ENCODE measurements at places on chromosomes 5 and 9.

- DNase-seq = no peak
These were observed 100.4 kb downstream of the OSTF1 start for GRCh38 chr9:75188756-75189155.

- no peak for DNase-seq
These were observed 60.0 kb upstream of the KLF9 start for GRCh38 chr9:70474413-70474812.

- DNase-seq = peak; percentile 77
These were observed 4.4 kb downstream of the SLC25A25 start for GRCh38 chr9:128072144-128073021.

GRCh38 chr9:27437652-27438373 is 86.3 kb upstream of the IFNK start:
- DNase-seq = no peak

DNA sequence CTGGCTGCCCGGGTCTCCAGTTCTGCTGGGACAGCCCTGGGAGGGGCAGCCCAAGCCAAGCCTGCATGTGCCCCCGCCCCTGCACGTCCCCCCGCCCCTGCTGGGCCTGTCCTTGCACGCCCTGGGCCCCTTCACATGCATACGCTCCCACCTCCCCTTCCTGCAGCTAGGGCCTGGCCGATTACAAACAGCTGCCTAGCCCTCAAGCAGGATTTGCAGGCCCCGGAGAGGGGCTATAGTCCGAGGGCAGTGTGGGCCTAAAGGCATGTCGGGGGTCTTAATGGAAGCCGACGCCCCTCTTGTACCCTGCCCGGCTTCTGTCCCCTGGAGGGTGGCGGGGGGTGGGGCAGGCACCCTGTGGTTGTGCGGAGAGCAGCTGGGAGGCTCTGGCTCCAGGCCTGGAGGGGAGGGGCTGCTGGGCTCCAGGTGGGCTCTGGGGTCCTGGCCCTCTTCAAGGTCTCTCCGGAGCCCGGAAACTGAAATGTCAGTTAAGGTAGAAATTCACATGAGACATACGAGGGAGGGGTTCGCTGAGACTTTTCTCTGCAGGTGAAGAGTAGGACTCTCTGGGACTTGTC is 16.9 kb downstream of the COL5A1 start:
- no peak for DNase-seq

- no peak for DNase-seq
These were observed 2.4 kb downstream of the SLC35D2 start for GRCh38 chr9:96381125-96381524.

- no peak for DNase-seq
These were observed 19.4 kb downstream of the DTWD2 start for GRCh38 chr5:118968925-118969375.

DNA sequence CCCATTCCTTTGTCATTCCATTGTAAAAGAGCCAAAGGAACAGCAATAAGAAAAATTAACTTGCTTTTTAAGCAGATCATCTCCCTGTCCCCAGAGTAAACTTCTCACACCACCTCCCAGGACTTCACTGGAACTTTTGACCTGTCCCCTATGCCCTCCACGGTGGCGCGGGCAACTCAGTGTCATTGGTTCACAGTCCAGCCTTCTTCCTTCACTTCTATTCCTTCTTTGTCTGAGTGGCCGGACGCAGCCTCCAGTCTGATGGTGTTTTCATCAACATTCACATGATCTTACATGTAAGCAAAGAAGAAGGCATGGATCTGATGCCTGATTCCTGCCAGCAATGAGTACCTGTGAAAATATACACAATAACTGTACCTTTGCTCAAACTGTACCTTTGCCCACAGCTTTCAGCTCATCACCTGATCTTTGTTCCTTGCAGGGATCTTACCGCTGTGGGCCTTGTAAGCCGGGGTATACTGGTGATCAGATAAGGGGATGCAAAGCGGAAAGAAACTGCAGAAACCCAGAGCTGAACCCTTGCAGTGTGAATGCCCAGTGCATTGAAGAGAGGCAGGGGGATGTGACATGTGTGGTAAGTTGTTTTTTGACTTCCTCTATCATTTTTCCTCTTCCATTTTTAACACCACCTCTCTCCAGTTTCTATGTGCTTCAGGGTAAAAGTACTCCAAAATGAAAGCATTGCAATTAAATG is 32.5 kb downstream of the THBS4 start:
- DNase-seq = no peak

- no peak for DNase-seq
These were observed 47.7 kb downstream of the CNTRL start for GRCh38 chr9:121122246-121123032.

DNA sequence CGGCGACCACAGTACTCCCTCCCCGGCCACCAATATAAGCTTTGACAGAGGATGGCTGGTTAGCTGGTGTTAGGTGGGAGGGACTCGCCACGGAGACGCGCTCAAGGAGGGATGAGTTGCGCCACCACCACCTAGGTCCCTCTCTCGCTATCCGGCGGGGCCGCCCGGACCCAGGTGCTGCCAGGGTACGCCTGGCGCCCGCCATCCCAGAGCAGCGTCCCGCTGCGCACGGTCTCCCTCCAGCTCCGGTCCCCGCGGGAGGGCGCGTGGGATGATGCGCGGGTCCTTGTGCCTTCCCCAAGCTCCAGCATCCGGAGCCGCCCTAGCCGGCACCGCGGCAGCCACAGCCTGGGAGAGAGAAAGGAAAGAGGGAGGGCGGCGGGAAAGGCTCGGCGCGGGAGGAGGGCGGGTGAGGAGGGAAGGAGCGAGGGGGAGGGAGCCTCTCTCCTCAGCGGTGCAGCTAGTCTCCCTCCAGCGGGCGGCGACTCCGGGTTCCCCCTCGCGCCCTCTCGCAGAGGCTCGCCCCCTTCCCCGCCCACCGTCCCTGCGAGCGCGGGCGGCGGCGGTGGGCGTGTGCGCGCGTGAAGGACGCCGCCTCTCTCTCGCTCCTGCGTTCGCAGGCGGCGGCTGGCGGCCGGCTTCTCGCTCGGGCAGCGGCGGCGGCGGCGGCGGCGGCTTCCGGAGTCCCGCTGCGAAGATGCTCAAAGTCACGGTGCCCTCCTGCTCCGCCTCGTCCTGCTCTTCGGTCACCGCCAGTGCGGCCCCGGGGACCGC is at the start of gene CAMK4:
Gene CAMK4, plus strand, starts transcription at position 598 of the 774 bp plus-strand sequence. Its CDS starts 100 bp downstream, at position 698.
- no peak for DNase-seq

GRCh38 chr5:2736872-2737271 is 14.6 kb downstream of the IRX2 start:
- DNase-seq = no peak

DNA sequence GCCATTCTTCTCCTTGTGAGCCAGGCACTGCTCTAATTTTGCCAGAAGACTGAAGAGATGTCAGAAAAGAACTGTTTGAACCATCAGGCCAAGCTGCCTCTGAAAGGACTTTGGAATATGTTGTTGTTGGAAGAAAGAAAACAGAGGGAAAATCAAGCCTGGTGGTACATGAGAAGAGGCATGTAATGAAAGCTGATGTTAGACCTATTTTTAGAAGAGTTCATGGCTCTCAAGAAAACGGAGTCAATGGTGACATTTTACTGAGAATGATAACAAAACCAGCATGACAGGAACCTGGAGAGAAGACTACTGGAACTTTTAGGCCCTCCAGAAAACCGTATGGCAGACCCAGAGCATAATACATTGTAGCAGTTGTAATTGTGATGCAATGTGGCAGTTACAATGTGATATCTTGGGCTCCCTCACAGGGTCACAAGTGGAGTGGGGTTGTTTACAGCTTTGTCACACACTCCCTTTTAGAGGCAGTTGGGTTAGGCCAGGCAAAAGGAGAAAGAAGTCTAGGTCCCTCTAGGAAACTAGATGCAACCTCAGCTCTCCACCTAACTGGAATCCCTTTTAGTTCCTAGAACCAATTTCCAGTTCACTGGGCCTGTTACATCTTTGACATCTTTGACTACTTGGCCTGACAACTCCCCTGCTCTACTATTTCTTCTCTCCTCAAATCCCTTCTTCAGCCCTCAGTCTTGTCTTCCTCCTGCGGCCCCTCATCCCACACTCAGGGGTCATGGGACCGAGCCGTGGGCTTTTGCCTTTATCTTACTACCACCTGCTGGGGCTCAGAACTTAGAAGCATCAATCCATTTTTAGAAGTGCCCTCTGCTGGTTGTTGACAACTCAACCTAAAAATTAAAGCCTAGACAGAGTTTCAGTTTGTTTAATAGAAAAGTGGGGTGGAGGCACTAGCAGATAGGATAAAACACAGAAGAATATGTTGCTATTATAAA is 61.2 kb upstream of the JAK2 start:
- DNase-seq = no peak

DNA sequence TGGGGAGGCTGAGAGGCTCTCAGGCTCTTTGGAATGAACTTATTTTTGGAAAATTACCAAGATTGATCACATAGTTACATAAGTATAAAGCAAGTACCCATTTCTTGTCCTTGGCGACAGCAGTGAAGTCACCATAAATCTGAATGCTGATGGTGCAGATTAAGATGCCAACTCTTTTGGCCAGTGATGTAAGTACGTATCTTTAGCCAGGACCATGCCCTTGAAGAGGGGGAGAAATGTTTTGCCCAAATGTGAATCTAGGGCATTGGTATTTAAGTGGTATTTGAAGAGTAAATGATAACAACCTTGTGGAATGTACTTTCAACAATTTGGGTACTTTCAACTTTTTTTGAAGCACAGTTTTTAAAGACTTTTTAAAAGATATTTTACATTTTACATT is 68.2 kb upstream of the RAD23B start:
- no peak for DNase-seq

- DNase-seq = no peak
These were observed 134.8 kb upstream of the LARP1 start for GRCh38 chr5:154620411-154620810.

- DNase-seq = no peak
These were observed 48.7 kb downstream of the FBXW11 start for GRCh38 chr5:171957591-171958251.

- DNase-seq = no peak
These were observed 93.0 kb downstream of the IRX2 start for GRCh38 chr5:2658447-2658846.

DNA sequence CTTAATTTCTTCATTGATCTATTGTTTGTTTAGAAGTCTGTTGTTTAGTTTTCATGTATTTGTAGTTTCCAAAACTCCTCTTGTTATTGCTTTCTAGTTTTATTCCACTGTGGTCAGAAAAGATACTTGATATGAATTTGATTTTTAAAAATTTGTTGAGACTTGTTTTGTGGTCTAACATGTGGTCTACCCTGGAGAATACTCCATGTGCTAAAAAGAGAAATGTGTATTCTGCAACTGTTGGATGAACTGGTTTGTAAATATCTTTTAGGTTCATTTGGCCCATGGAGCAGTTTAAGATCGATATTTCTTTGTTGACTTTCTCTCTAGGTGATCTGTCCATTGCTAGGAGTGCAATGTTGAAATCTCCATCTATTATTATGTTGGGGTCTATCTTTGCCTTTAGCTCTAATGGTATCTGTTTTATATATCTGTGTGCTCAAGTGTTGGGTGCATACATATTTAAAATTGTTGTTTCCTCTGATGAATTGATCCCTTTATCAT is 150.6 kb upstream of the ATP10B start:
- DNase-seq = no peak

GRCh38 chr5:56359809-56360685 is 126.9 kb upstream of the ANKRD55 start:
- DNase-seq = no peak

DNA sequence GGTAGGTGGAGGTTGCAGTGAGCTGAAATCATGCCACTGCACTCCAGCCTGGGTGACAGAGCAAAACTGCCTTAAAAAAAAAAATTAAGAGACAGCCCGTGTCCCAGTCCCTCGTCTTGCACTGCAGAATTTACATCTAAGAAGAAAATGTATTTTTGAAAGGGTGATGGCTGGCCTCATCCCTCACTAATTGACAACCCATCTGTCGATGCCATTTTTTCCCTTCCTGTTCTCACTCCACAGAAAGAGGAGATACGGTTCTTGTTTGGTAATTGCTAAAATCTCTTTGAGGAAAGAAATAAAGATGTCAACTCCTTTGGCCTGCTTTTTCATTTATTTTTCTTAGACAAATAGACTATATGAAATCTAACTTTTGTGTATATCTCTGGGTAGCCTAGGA is 2.4 kb upstream of the LSM11 start:
- DNase-seq = no peak

DNA sequence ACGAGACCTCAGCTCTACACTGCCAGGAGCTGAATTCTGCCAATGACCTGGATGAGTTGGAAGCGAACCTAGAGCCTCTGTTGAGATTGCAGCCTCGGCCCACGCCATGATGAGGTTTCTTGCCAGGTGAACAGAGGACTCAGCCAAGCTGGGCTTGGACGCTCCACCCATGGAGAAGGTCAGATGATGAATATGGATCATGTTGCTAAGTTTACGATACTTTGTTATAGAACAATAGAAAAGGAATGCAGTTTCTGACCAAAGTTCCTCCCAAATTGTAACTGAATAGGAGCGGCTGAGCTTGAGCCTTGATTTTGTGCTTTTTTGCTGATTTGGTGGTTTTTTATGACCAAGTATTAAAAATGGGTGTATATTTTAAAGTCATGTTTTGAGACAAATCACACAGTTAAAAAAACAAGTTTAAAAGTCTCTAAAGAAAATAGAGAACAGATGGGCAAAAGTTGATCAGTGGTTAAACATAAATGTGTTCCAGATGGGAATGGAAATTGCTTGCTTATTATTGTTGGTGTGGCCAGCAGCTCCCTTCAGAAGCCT is 32.9 kb downstream of the ROPN1L start:
- no peak for DNase-seq

- peak; percentile 71 for DNase-seq
These were observed 6.0 kb upstream of the NIPBL start for GRCh38 chr5:36870399-36871040.

DNA sequence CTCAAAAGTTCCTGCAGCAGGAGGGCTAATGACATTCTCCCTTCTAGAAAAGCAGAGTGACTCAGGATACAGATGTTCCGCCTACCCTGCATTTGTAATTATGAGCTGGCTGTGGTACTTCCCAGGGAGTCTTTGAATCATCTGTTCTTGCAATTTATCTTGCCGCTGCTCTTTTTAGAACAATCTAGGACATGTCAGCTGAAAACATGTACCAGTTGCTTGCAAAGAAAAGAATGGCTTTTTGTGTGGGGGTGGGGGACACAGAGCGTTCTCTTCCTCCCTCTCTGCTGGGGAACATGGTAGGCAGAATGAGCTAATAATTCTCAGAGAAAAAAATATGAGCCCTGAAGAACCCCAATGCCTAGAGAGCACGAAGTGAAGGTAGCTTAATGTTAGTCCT is 51.7 kb upstream of the TUT7 start:
- DNase-seq = peak; percentile 75
